Fibroblast of villous mesenchyme (primary cell): ENCODE measurements at places on chromosomes 11 and 22. TPM values are rescaled to one million over a fixed set of nuclear protein-coding genes. Genes with fewer than 3 reads are reported as not detected.
A peak's percentile ranks its signal among the peaks of the same experiment; 100 is the strongest.

Gene FGF19
- not detected in 2 replicates for total RNA-seq

Gene FRMD8
- 44.5 and 60.6 TPM in 2 replicates for total RNA-seq

DNA sequence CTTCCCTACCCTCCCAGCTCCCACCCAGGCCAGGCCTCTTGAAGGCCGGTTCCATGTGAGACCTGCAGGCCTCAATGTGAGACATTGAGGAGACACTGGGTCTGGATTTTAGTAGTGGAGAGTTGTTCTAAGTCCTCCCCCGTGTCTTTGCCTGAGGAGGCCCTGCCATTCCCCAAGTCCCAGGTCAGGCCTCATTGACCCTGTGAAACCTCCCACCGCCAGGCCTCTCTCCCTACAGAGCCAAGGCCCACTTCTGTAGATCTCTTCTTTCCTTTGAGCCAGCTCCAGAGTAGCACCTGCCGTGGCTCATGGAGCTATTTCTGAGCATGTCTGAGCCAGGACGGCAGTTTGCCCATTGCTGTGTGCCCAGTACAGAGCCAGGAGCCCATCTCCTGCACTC, 1419.6 kb downstream of the TBC1D22A start:
- DNase-seq, result no peak

DNA sequence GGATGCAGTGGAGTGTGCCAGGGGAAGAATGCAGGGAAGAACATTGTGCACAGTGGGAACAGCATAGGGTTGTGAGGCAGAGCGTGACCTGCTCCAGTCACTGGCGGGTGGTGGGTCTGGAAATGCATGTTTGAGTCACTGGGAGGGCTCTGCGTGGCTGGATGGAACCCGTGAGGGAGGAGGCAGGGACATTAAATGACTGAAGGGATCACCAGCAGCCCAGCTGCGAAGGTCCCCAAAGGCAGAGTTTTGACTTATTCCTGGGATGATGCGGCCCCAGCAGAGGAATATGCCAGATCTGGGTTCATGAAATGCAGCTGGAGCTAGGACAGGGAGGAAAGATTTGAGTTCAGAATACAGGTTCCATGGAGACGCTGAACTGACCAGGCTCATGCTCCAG, 104.0 kb upstream of the FGF3 start:
- DNase-seq, result no peak

- peak; percentile 74 for DNase-seq
These were observed 3.6 kb downstream of the FIBP start for GRCh38 chr11:65884716-65885092.

Gene TBX10
- not detected in 2 replicates for total RNA-seq

Gene POU2AF2
- total RNA-seq, result not detected in 2 replicates

Gene C11orf65
- 0.64 and 0.86 TPM in 2 replicates for total RNA-seq

Gene RIMBP3C
- 0.43 and 0.64 TPM in 2 replicates for total RNA-seq

GRCh38 chr11:128417607-128418324, 169.6 kb downstream of the ETS1 start:
- peak; percentile 85 for DNase-seq

- DNase-seq, result no peak
These were observed 86.1 kb upstream of the BDNF start for GRCh38 chr11:27786331-27786730.
